Endodermal cell (in vitro differentiated cells): ENCODE measurements at places on chromosomes 7 and 10. TPM values are rescaled to one million over a fixed set of nuclear protein-coding genes. Genes with fewer than 3 reads are reported as not detected.

- no peak for DNase-seq
These were observed 36.5 kb upstream of the TNKS2 start for GRCh38 chr10:91761721-91762120.

- no peak for DNase-seq
These were observed 67.3 kb upstream of the KLF6 start for GRCh38 chr10:3852147-3852904.

The HPS1 gene
- total RNA-seq: 27.1 to 41.6 TPM (median 39.6 TPM) in 3 replicates

GRCh38 chr10:114306116-114306973, 67.3 kb downstream of the VWA2 start:
- DNase-seq: peak; percentile 78

The KCNMA1 gene
- 1.2 and 1.3 TPM in 2 replicates for total RNA-seq

- no peak for DNase-seq
These were observed 101.8 kb upstream of the MKLN1 start for GRCh38 chr7:131225619-131226513.

- DNase-seq: no peak
These were observed 68.4 kb downstream of the PTEN start for GRCh38 chr10:87931836-87932230.

- peak; percentile 16 for DNase-seq
These were observed 140.1 kb downstream of the GFRA1 start for GRCh38 chr10:116132780-116133399.
